ENCODE measurements at places on chromosomes 6 and 20.

DNA sequence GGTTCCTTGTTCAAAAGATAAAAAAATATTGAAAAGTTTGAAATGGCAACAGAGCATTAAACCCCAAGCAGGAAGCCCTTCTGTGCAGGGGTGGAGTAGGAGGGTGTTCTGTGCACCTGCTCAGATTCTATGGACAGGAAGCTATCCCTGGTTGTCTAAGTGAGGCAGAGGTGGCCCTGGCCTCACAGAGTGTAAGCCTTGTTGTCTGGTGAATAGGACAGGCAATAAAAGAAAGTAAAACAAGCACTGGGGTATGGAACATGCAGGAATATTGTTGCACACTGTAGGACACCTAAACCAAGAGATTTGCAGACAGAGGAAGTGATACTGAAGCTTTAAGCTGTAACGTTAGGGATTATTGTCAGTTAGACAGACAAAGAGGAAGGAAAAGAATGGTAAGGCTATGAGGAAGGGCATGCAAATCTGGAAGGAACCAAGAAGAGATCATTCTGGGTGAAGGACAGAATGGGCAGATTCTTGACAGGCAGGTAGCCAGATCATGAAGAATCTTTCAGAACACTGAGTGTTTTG lies 66.8 kb downstream of the TBC1D7 start:
- no peak for DNase-seq

DNA sequence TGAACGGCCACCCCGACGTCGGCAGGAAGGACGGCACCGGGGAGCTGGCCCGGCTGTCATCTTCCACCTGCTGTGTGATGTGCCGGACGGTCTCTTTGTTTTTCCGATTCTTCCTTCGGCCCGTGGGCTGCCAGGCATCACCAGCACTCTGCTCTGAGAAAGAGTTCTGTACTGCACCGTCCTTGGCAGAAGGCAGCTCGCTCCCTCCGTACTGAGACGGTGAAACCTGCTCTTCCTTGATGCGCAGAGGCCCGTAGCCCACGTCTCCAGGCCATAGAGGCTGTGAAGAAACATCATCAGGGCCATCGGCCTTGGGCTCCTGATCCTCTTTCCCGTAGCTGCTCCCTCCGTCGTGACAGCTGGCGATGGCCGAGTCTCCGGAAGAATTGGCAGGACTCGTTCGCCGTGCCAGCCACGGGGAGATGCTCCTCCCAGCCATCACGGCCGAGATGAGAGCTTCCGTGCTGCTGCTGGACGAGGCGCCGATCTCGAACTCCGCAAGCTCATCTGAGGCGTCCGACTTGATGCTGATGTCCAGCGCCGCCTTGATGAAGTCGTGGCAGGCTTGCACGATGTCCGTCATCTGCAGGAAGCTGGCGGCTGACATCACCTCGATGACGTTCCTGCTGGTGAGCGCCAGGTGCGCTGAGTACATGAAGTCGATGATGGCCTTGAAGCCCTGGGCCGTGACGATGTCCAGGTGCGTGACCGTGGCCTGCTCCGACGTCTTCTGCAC lies 41.1 kb downstream of the ZBTB46 start:
- DNase-seq = no peak

DNA sequence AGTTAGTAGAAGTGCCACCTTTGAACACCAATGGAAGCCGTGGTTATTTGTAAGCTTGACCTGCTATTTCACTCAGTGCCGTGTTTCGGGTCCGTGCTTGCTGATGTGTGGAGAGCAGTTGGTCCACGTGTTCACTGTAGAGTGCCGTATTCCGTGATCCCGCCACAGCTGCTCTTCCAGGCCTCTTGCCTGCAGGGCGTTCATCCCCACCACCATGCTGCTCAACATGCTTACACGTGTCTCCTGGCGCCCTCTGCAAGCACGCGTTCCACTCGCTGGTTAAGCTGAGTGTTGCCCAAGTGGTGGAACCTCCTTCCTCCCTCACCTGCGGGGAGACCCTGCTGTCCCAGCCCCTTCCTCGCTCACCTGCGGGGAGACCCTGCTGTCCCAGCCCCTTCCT lies 28.0 kb upstream of the DACT2 start:
- no peak for DNase-seq

GRCh38 chr6:121351916-121352315 lies 17.6 kb upstream of the TBC1D32 start:
- no peak for DNase-seq

- DNase-seq = no peak
Observed at GRCh38 chr6:133957227-133957626, 4.2 kb downstream of the TBPL1 start.

GRCh38 chr6:161132384-161132783 lies 140.8 kb downstream of the MAP3K4 start:
- DNase-seq = no peak

GRCh38 chr20:32972181-32973076 lies 31.8 kb downstream of the SUN5 start:
- DNase-seq = no peak

GRCh38 chr6:26441977-26442376 lies 1.7 kb downstream of the BTN3A3 start:
- DNase-seq = no peak

DNA sequence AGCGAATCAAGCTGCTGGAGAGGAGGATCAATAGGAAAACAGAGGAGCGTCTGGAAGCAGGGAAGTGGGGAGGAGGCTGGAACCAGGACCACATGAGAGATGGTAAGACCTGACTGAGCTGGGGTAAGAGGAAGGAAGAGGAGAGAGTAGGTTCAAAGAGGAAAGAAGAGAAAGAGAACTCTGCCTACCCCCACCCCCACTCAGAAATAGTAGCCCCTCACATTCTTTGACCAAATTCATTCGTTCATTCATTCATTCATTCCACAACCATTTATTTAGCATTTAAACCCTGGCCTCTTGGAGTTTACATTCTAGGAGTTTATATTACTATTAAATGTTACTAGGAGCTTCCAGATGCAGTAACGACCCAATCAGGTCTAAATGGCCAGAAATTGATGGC lies 15.8 kb upstream of the HCK start:
- DNase-seq = no peak

- DNase-seq = no peak
Observed at GRCh38 chr6:133887156-133887879, 1.6 kb upstream of the TCF21 start.

DNA sequence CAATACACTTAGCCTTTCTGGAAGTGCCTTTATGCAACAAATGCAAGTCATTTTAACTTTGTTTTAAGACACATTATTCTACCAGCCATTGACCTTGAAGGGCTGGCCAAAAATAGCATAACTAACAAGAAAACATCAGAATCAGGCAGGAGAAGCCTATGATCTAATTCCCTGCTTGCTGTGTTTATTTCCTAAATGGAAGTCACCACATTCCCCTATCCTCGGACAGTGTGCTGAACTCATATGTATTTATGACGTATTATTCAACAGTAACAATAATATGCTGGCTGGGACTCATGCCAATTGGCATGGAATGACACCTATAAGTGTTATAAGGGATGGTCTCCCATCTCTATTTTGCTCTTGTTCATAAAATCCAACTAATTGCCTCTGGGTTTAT lies 140.7 kb downstream of the MAP3K7 start:
- no peak for DNase-seq

- no peak for DNase-seq
Observed at GRCh38 chr6:82251942-82252341, 4.4 kb upstream of the IBTK start.

DNA sequence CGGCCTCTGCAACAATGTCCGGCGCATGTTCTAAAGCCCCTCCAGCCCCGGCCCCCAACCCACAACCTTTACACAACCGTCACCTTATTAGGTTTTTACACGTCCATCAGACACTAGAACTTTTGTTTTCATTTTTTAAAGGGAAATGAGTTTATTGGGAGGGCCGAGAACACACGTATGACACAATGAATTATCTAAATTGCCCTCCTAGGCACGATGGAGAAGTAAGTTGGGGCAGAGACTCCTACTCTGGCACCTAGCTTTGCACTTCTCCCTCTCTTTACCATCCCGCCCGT lies 1.2 kb upstream of the DLL1 start:
- DNase-seq = no peak

DNA sequence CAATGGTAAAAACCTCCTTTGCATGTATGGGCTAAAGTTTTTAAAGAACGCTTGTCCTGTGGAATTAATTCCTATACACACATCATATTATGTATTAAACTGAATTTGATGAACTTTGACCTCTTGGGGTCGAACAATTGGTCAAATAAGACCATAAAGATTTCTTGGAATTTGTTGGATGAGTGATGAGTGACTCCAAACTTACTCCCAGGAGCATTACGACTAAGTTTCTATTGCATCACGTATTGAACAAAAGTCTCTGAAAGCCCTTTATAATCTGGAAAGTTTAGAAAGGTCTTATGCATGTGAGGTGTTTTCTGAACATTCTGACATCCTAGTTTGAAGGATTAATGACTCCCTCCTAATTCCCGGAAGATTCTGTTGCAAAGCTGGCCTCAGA lies 126.9 kb upstream of the BMP5 start:
- no peak for DNase-seq

- DNase-seq = no peak
Observed at GRCh38 chr20:58308680-58309527, 611 bp upstream of the RAB22A start.

GRCh38 chr6:2684103-2684749 lies 66.5 kb downstream of the MYLK4 start:
- DNase-seq = no peak
